NCI-H69 (cell line): ENCODE measurements at places on chromosomes 4 and X.

DNA sequence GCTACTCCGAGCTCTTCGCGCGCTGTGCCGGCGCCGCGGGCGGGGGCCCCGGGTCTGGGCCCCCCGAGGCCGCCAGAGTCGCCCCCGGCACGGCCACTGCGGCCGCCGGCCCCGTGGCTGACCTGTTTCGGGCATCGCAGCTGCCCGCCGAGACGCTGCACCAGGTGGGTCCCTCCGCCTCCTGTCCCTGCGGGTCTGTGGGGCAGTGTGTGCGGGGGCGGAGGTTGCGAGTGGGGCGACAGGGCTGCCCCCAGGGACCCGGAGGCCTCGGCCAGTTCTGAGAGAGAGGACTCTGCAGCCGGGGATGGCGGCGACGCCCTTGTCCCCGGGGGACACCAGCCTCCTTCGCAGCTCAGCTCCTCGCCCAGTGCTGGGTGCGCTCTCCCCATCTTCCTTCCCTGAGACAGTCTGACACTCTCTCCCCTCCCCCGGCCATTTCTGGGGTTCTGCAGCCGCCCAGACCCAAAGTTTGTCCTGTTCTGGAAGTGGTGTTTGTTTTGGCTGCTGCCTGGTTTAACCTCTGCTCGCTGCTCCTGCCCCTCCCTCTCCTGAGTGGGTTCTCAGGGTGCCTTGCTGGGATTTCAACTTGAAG, 609 bp downstream of the REPS2 start:
- DNase-seq: peak; percentile 46

GRCh38 chrX:53093177-53093655, 726 bp upstream of the KANTR start:
- peak; percentile 92 for DNase-seq

DNA sequence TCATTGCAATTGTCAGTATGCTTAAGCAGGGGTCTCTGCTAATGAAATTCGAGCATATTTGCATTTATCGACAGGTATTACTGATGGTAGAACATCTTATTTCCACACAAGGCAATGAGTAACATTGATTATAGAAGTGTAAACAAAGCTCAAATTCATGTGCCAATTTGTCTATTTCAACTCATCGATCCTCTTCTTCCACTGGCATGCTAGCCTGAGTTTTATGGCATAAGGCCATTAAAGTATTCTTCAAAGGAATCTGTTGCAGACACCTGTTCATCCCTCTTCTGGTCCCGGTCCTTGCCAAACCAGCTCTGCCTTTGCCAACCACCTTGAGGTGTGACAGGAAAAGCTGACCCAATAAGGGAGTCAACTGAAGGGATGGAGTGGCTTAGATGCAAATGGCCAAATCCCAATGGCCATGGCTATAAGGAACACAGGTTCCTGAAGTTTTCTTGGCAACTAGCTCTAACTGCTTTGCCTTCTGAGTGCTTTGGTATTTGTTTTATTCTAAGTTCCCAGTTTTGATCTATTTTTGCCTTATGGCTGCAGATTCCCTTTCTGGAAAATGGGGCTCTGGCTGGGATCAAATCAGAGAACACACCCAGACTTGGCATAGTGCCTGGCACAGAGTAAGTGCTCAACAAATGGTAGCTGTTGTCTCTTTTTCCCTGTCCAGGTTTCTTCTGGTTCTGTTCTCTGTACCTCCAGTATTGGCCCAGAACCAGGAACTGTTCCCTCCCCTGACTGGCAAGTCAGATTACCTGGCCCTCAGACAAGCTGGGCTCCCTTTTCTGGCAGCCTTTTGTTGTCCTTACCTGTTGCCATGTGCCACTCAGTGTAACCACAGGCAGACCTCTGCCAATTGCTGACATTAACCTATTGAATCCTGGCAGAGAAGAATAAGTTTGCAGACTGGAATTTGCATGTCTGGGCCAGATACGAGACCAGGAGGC, 63.1 kb downstream of the RTL9 start:
- DNase-seq: peak; percentile 56

- peak; percentile 8 for DNase-seq
Measured at GRCh38 chr4:56909086-56909894, 1.6 kb downstream of the REST start.

DNA sequence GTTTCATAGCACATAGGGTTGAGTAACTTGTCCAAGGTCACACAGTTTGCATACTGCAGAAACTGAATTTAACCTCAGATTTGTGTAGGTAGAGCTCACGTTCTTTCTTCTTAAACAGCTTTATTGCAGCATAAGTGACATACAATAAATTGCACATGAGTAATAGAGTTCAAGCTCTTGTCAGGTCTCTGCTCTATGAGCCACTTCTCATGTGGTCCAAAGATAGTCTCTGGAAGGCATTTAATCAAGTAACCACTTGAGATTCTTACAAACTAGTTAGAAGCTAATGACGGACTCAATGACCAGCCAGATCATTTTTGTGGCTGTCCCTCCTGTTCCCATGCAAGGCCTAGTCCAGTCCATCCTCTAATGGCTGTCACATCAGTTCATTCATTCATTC, 68.9 kb downstream of the MAOB start:
- no peak for DNase-seq

GRCh38 chr4:61443813-61444510, 243.8 kb downstream of the ADGRL3 start:
- peak; percentile 10 for DNase-seq

GRCh38 chr4:122922877-122923511, 597 bp upstream of the NUDT6 start:
- DNase-seq: peak; percentile 86

GRCh38 chr4:90982813-90983212, 855.6 kb downstream of the CCSER1 start:
- no peak for DNase-seq

- no peak for DNase-seq
Measured at GRCh38 chr4:154471526-154472331, 19.9 kb downstream of the DCHS2 start.

GRCh38 chrX:102659790-102660757, 8.8 kb downstream of the GPRASP1 start:
- DNase-seq: peak; percentile 76

DNA sequence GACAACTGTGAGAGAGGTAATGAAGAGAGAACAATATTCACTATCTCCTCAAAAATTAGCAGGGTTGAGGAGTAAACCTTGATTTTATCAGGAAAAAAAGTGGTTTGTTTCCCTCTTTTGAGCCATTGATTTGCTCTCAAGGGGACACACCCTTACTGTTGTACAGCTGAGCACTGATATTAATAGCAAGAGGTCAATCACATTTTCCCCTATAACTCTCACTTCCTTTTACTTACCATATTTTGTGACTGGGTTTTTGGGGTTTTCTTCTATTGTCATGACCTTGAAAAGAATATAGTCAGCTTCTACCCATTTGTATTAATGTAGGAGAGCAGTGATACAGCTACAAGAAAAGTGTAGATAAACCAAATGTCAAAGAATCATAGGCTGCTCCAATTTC, 70.2 kb upstream of the LONRF3 start:
- DNase-seq: no peak

- no peak for DNase-seq
Measured at GRCh38 chrX:9707306-9708033, 58.2 kb downstream of the GPR143 start.

- no peak for DNase-seq
Measured at GRCh38 chr4:10162341-10163000, 45.9 kb upstream of the WDR1 start.

GRCh38 chr4:16270454-16271328, 44.4 kb upstream of the TAPT1 start:
- peak; percentile 18 for DNase-seq

DNA sequence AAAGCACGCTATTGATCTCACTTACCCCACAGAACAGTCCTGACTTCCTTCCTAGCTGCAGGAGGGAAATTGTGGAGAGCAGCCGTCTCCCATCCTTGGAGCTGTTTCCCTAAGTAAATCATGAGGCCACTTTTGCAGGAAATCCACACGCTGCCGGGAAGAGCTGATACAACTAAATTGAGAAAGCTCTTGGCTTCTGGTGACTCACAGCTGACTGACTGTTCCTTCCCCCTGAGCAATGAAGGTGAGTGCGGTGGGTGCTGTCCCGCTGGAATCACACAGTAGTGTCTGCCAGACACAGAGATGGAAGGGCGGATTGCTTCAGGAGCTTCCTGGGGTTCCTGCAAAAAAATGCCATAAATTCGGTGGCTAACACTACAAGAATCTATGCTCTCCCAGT, 268.9 kb downstream of the ASMT start:
- DNase-seq: no peak

GRCh38 chr4:107658400-107659336, 61.4 kb downstream of the PAPSS1 start:
- no peak for DNase-seq

GRCh38 chr4:101037938-101038413, 309.4 kb downstream of the PPP3CA start:
- no peak for DNase-seq

GRCh38 chr4:1411436-1412375, 5.5 kb upstream of the NKX1-1 start:
- no peak for DNase-seq

DNA sequence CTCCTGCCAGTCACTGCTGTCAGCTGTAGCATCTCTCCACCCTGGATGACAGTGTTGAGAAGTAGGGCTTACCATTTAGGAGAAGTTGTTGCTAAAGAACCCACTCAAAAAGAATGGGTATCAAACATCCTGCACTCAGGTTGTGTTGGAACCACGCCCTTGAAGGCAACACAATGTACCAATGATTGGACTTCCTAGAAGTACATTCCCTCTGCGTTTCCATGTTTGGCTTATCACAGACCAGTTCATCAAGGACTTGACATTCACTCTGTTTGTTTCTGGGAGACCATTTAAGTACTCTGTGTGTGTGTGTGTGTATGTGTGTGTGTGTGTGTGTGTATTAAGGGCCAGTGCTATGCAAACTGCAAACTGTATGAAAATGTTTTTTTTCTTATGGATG, 200.6 kb upstream of the GATB start:
- no peak for DNase-seq

- DNase-seq: no peak
Measured at GRCh38 chr4:101128473-101128872, 218.9 kb downstream of the PPP3CA start.

GRCh38 chr4:141127884-141128283, 5.4 kb downstream of the RNF150 start:
- no peak for DNase-seq

DNA sequence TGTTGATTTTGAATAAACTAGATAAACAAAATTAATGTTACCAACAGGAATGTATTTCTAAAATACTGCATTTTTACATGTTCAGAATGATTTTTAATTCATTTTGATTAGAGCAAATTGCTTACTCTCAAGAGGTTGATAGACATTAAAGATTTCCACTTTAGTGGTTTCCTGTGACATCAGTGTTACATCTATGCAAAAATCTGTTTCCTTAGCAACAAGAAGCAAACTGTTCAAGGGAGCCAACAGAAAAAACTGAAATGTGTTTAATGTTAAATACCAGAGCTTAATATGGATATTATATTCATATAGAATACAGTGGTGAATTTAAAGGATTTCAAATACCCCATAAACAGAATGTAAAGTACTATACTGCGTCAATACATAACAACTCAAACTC, 277.8 kb downstream of the GABRG1 start:
- no peak for DNase-seq

DNA sequence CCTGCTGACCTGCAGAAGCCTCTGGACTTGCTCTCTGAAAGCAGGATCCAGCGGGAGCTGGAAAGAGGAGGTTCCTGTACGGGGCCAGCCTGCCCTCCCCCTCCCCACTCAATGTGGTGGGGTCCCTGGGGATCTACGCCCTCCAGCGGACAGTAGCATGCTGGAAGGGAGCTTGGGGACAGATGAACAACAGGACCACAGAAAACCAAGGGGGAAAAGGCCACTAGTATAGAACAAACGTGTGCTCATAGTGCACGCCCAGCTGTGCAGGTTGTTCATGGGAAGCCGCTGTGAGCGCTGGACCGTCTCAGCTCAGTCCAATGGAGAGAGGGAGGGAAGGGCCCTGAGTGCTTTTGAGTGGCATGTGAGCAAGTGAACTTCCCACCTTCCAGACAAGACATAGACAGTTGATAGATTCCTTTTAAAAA, 15.8 kb downstream of the HMX1 start:
- DNase-seq: peak; percentile 59

DNA sequence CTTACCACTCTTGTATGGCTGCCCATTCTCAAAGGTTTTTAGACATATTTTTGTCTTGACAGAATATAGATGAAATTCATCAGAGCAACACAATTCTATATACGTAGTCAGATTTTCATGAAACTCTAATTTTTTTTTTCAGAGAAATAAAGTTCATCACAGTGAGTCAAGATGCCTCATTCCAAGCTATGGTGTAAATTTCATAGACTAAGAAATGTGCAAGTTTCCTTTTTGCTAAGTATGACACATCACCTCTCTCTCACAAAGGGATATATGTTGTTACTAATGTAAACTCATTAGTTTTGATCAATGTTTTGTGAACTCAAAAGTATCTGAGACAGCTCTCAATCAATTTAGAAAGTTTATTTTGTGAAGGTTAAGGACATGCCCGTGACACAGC, 60.4 kb upstream of the ATXN3L start:
- DNase-seq: no peak

GRCh38 chr4:140856621-140857062, 100.5 kb upstream of the TBC1D9 start:
- DNase-seq: peak; percentile 94

GRCh38 chr4:102620697-102621497, 119.7 kb downstream of the NFKB1 start:
- peak; percentile 64 for DNase-seq

DNA sequence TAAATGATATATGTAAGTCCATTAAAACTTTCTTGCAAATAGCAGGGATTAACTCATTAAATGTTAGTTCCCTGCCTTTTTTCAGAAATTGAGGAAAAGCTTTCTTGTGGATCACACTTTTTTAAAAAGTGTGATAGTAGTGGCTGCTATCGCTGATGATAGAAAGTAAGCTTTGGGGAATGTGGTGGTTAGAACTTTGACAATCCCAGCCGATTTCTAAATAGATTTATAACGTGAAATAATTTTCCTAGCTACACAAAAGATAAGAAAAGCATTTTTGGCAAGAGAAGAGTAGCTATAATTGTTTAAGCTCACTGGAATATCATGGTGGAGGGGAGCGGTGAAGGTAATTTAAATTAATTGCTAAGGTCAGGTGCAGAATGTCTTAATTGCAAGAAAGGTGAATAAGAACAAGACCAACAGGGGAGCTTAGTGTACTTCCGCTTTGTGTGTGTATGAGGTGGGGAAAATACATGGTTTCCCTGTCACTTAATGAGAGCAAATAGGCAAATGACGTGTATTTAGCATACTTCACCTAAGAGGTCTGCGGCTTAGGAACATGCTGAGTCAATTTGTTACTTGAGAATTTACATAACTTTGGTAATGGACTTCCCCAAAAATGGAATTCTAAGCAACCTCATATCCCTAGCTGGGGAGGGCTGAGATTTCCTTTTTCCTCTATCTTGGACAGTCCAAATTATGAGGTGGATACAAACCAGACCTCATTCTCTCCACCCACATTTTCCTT, 11.7 kb upstream of the IL21 start:
- DNase-seq: peak; percentile 80

DNA sequence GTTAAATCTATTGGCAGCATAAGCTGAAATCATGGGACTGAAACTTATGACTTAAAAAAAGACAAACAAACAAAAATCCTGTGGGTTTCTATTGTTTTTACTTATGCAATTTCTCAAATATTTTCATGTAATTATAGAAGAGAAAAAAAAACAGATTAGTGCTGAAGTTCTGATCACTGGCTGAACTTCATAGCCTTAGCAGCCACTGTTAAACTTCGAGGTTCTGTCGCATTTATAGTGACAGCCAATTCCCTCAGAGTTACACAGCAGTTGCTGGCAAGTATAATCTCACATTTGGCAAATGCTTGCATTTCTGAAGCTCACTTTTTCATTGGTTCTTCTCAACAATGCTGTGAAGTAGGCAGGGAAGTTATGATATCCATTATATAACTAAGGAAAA, 748.9 kb upstream of the MAGEB2 start:
- no peak for DNase-seq
